ENCODE measurements at places on chromosomes 1 and 21.

GRCh38 chr1:91701472-91701869 is 184.5 kb downstream of the TGFBR3 start:
- DNase-seq: no peak

DNA sequence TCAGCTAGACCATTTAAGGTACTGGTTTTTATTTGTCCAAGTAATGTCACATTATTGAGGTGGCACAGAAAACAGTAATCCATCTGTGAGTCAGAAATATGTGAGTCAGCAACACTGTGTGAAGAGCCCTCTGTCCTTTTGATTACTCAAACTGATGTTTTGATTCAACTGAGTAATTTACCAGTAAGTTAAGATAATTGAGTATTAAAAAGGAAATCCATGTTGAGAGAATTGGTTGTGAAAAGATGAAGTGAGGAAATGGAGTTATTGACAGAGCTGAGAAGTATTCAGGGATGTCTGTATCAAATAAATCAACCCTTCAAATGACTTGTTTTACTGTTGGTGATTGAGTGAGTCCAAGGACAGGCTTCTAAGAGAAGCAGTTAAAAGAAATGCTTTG is 302.7 kb upstream of the SGIP1 start:
- DNase-seq: no peak

DNA sequence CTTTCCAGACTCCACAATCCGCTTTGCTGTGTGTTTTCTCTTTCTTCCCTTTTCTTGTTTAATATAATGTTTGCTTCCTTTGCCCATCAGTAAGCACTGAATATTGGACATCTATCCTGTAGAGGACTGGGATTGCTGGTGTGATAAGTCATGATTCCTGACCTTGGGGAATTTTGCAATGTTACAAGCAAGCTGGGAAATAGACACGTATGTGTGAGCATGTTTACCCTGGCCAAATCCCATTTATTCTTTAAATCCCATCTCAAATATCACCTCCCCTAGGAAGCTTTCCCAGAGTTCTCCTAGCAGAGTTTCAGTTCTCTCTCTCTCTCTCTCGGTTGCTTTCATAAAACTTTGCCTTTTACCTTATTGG is 155.3 kb downstream of the ROR1 start:
- DNase-seq: no peak

DNA sequence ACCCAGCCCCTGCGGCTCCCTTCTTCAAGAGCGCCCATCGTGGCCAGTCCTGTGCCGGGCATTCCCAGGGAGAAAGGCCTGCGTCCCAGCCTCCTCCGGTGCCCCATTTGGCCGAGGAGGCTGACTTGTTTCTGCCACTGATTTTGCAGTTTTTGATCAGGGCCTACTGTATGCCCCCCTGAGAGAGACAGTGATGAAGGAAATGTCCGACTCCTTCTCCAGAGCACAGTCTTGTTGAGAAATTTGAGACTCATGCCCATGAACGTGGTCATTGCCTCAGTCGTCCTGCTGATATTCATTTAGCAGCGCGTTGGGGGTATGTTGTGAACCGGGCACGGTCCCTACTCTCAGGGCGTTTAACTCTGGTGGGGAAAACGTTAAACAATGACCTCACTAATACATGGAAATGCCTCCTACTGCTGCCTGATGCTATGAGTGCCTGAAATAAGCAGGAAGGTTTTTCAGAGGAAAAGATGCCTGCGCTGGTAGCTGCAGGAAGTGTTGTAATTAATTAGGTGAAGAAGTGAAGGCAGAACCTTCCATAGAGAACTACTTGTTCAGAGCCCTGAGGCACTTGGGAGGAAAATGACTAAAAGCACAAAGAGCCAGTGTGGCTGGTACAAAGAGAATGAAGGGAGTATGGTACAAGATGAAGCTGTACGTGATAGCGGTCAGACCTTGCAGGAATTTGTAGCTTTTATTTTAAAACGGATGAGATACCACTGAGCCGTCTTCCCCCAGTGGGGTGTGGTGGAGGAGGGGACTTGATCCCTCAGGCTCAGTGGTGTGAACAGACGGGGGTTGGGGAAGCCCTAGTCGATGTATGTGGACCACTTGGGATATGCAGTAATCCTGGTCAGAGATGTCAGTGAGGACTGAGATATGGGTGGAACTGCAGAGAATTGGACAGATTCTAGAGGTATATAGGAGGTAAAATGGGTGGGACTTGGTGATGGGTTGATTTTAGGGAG is 730 bp downstream of the ZCCHC17 start:
- DNase-seq: peak; percentile 1

- DNase-seq: no peak
Observed at GRCh38 chr1:209662879-209663327, 10.7 kb upstream of the LAMB3 start.

DNA sequence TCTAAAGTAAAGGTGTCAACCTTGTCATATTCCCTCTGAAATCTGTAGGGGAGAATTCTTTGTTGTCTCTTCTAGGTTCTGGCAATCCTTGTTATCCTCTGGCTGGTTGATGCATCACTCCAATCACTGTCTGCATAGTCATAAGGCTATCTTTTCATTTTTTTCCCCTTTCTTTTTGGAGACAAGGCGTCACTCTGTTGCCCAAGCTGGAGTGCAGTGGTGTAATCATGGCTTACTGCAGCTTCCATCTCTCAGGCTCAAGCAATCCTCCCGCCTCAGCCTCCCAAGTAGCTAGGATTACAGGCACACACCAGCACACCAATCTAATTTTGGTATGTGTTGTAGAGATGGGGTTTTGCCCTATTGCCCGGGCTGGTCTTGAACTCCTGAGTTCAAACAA is 12.9 kb downstream of the DPYD start:
- DNase-seq: no peak

GRCh38 chr1:236009191-236009590 is 55.7 kb downstream of the NID1 start:
- DNase-seq: no peak

- DNase-seq: peak; percentile 47
Observed at GRCh38 chr1:197356723-197357533, 88.9 kb downstream of the CRB1 start.

Data from T47D (cell line).